Germinal center (tissue), 1 donor: ENCODE measurements at places on chromosomes 11 and 22.

DNA sequence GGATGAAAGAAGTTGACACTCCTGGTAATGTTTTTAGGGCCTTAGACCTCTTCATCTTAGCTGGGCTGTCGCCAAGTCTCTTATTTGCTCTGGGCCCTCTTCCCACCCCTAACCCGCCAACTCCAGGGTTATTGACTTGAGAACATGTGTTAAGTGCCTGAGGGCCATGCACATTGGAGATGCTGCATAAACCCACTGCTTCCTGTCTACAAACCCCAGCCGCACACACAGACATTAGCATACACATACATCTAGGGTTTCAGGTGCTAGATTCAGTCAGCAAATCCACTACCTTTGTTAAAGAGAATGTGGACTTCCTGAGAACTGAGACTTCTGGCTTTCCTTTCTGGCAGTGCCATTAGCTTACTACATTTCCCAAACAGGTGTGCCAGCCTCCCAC is 817 bp downstream of the PANX3 start:
- no peak for DNase-seq

- DNase-seq = no peak
Measured at GRCh38 chr11:63592975-63593395, 21.2 kb downstream of the PLAAT3 start.

- DNase-seq = peak; percentile 42
Measured at GRCh38 chr22:43867839-43868635, 5.7 kb upstream of the SULT4A1 start.

DNA sequence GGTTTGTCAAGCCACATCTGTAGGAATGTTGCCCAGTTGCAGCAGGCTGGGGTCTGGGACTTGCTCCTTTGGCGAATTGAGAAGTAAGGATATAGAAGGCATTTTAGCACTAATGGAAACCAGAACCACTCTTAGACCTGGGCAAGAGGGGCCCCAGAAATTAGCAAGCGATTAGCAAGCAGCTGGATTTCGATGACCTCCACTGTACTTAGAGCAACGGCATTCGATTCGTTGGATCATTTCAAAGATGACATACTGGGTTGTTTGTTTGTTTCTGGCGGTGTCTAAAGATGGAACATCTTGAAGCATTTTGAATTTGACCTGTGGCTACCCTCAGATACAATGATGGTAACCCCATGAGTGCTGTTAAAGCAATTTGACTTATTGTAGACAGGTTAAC is 1.2 kb upstream of the CDPF1 start:
- DNase-seq = no peak

DNA sequence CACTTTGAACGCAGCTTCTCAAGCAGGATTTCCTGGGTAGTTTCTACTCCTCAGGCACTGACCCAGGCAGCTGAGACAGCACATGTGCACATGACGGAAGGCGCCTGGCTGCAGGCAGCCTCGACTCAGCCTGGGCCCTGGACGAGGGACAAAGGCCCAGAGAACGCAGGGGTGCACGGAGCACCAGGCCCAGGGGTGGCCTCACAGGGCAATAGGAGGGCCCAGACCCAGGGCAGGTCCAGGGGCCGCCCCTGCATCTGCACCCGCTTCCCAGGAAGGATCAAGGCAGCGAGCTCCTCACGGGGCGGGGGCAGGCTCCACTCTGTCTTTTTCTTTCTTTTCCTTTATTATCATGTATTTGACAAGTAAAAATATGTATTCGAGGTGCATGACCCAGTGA is 208.4 kb downstream of the BRD1 start:
- no peak for DNase-seq

- DNase-seq = no peak
Measured at GRCh38 chr22:45678961-45679912, 7.6 kb downstream of the ATXN10 start.

DNA sequence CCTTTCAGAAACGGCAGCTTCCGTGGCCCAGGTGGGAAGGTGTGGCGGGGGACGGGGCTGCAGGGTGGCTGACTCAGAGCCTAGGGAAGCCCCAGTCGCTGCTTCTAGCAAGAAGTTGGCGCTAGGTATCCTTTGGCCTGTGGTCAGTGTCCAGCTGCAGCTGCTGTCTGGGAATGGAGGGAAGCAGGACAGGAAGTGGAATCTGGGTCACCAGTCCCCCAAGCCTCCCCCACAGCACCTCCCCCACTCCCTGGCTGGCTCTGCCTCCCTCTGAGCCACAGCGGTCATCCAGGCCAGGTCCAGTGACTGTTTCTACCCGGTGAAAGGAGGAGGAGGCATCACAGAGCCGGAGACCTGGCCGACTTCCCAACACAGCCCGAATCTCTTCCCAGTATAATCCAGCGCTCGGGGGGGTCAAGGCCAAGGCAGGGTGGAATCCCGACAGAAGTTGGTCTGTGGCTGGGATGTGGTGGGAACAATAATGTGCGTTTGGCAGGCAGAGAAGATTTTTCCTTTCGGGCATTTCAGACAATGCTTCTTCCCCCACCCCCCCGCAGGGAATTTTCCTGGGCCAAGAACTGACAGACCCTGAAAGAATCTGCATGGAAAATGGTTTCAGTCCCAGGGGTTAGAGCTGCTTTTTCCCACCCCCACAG is 45.1 kb downstream of the C11orf96 start:
- no peak for DNase-seq

DNA sequence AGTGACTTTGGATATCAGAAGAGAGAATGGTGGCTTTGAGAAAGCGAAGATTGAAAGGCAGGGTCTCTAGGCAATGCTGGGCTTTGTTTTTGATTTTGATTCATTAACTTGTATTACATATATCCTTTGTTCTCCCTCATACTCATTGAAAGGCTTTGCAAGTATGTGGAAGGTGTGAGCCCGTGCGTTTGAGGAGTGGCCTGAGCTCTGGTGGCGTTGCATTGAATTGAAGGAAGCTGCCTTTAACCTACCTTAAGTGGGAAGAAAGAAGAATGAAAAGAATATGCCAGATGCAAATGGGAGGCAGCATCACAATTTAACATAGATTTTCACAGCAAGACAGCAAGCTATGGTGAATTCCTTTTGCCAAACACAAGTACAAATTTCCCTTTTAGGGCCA is 6.7 kb downstream of the MMP7 start:
- no peak for DNase-seq

DNA sequence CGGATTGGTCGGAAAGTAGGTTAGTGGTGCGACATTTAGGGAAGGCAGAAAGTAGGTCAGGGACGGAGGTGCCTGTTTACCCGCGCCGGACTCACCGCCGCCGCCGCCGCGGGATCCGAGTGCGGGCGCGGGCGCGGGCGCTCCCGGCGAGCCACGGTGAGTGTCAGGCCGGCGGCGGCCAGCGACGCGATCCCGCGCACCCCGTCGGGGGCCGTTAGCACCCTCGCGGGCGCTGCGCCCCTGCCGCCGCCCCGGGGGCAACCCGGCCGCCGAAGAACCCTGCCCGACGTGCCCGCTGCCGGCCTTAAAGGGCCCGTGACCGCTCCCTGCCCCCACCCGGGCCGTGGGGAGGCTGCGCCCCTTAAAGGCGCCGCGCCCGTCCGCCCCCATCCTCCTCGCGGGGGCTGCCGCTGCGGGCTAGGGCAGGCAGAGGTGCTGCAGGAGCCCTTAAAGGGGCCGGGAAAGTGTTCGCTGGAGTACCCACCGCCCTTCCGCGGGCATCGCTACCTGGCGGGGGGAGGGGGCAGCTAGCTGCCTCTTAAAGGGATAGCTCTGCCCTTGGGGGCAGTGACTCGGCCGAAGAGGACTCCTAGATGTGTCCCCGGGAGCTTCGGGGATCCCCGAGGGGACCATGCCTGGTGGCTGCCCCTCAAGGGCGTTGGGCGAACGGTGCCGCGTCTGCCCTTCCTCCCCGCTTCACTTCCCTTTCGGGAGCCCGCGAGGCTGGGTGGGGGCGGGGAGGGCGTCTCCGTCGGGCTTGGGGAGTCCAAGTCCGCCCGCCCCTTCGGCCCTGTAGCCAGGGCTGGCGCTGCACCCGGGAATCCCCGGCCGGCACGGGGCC is at the start of gene BMAL1:
Gene BMAL1, plus strand, starts transcription at position 23 of the 841 bp plus-strand sequence. CDS start 76,519 bp downstream, outside the sequence.
- peak; percentile 33 for DNase-seq

DNA sequence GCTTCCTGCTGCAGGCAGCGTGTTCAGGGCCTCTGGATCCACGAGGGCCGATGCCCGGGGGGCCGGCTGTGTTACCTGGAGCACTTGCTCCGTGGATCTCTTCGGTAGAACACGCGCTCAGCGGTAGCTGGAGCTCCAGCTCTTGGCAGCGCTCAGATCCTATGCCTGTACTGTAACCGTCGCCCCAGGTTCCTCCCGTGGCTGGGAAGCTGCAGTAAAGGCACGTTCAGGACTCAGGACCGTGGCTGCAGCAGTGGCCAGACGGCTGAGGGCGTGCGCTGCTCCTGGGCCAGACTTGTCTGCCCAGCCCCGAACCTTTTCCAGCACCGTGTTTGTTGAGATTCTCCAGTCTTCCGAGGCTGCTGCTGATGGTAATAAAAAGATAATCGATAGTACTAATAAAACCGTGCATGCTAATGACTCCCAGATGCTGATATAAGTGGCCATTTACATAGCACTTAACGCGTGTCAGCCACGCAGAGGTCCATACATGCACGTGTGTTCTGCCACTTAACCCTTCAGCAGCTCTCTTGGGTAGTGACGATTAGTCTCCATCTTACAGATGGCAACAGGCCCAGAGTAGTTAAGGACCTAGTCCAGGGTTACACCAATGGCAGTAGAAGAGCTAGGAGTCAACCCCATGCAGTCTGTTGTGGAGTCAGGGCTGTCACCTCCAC is 1.4 kb downstream of the MOV10L1 start:
- DNase-seq = no peak

GRCh38 chr22:30326255-30326705 is 461 bp downstream of the TBC1D10A start:
- DNase-seq = peak; percentile 53

DNA sequence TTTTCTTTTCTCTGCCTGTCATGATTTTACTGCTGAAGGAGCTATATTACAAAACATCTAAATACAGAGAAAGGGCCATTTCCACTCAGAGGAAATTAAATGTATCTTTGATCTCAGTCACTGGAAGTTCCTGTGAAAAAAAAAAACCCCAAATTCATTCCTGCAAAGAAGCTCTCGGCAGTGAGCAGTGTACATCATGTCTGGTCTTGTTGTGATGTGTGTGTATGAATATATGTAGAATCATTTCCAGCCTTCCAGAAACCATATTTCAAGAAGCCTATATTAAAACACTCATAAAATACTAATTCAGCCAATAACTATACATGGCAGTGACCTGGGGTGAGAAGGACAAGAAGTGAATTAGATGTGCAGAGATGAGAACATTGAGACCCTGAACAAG is 393.2 kb upstream of the TENM4 start:
- DNase-seq = no peak

DNA sequence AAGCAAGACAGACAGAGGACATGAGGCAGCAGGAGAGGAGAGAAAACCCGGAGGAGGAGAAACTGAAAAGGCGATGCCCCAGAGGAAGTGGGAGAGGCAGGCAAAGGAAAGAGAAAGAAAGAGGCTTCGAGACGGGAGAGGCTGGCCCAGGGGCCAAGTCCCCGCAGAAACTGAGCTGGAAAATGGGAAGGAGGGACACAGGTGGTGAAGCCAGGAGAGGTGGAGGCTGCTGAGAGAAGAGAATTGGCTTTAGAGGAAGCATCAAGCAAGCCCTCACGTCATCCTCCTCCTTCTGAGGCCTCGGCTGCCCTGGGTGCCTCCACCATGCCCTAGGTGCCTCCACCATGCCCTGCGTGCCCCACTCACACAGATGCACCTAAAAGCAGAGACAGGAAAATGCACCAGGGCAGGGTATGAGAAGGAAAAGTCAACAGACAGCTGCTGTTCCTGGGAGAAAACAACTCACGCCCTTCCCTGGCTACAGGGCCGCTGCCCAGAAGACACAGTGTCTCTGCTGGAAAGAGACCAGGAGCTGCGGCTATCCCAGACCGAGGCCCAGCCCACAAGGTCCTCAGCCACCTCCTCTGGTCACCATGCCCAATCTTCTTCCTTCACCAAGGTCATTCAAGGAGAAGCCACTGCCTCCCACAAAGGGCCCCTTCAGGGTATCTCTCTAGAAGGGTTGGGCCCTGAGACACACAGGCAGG is 14.3 kb downstream of the FXYD6 start:
- DNase-seq = no peak

DNA sequence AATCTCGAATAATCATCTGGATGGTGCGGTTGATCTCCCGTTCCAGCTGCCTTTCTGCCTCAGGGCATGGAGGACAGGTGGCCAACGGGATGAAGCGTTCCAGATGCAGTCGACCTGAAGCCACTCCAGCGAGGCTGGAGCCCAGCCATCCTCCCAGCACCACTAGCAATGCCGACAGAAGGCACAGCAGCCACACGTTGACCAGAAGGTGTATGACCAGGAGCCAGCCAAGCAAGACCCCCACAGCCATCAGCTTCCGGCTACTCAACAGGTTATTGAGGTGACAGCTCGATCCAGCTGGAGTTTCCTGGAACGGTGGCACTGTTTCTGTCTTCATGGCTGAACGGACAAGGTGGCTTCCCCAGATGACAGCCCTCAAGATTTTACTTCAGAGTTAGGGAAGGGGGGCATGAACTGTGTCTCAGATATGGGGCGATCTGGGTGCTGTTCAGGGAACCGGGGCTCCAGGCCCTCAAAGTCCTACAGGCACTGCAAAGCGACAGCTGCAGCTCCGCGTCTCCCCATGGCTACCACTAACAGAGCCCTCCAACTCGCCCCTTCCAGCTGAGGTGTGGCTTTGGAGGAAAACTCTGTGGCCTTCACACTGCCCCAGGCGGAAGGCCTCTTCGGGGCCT is 559 bp downstream of the SNX19 start:
- DNase-seq = peak; percentile 29

- DNase-seq = peak; percentile 48
Measured at GRCh38 chr22:25110846-25111578, 88.6 kb upstream of the CRYBB3 start.

GRCh38 chr11:125950696-125951651 is 5.1 kb downstream of the VSIG10L2 start:
- no peak for DNase-seq
